Right atrium auricular region (tissue), 2 donors: ENCODE measurements at places on chromosomes 16 and 17. TPM values are rescaled to one million over a fixed set of nuclear protein-coding genes. Genes with fewer than 3 reads are reported as not detected.

GRCh38 chr17:63095879-63096278, 129.8 kb downstream of the TANC2 start:
- DNase-seq = no peak

KCNJ16 gene
- total RNA-seq = 0.59 TPM

GRCh38 chr17:22443061-22443460, 750.7 kb downstream of the KCNJ18 start:
- no peak for DNase-seq

GRAP gene
- total RNA-seq = 2.5 TPM

GRCh38 chr16:54934481-54935265, 4.0 kb downstream of the IRX5 start:
- no peak for DNase-seq

GRCh38 chr16:80167657-80168390, 373.0 kb upstream of the DYNLRB2 start:
- no peak for DNase-seq

- DNase-seq = no peak
These were observed 67.2 kb downstream of the RPTOR start for GRCh38 chr17:80611816-80612215.

GRCh38 chr17:62860962-62861873, 53.1 kb upstream of the MARCHF10 start:
- DNase-seq = peak; percentile 40

PHKB gene
- 43.7 TPM for total RNA-seq

TRIM47 gene
- 16.8 TPM for total RNA-seq

CD300E gene
- total RNA-seq = 0.52 TPM
